ENCODE measurements at places on chromosomes 13 and 19. TPM values are rescaled to one million over a fixed set of nuclear protein-coding genes. Genes with fewer than 3 reads are reported as not detected.
A peak's percentile ranks its signal among the peaks of the same experiment; 100 is the strongest.

DNA sequence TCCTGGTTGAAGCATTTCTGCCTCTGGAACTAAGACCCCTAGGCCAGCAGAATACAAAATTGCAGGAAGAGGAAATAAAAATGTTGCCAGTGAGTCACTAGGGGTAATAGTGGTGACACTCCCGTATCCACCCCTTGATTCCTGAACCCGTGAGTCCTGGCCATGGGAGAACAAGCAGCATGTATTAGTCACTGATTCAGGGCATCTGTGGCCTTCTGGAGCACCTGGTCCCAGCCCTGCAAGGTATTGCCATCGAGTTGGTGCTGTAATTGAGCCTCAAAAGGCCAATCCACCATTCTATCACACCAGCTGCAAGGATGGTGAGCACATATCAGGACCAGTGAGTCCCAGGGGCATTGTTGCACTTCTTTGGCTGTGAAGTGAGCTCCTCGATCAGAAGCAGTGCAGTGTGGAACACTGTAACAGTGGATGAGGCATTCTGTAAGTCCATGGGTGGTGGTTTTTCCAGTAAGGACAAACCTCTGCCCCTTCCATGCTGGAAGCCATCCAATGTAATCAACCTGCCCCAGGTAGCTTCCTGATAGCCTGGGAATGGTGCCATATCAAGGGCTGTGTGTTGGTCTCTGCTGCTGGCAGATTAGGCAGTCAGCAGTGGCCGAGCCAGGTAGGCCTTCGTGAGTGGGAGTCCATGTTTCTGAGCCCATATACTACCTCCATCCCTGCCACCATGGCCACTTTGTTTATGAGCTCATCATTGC, 39.6 kb downstream of the C1QTNF9 start:
- H3K4me1 ChIP-seq: no peaks in the 10 kb centered on the region
- H3K27me3 ChIP-seq: no peaks in the 10 kb centered on the region
- H3K4me3 ChIP-seq: no peak overlapping the region
- no peak for DNase-seq
- H3K36me3 ChIP-seq: peaks cover 4% of the 10 kb centered on the region

- peaks cover 5% of the 10 kb centered on the region for H3K27me3 ChIP-seq
- DNase-seq: no peak
- peaks cover 13% of the 10 kb centered on the region for H3K4me1 ChIP-seq
- peak overlapping the region; percentile 91 for H3K4me3 ChIP-seq
Observed at GRCh38 chr19:45528149-45528743, 21.0 kb downstream of the VASP start.

DNA sequence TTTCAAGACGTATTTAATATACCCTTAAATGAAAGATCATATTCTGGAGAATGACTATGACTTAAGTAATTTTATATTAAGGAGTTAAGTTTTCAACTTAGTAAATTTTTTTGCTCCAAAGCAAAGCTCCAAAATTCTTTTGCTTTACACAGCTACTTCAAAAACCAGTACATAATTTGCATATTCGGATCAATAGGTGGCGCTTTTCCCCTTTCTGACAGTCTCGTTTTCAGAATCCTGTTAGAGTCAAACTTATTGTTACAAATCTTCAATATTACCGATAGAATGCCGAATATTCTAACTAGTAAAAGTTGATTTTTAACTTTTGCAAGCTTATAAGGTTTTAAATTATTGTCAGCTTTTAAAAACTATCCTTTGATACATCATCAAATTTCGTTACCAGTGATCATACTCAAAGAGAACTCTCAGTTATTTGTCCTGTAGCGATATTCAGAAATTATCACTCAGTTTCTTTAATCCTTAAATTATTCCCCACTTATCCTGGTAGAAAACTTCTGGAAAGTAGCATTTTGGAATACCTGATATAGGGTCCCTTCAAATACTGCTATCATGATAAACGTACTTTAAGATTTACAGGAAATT, 852.7 kb upstream of the KLHL1 start:
- H3K27me3 ChIP-seq: peaks cover 2% of the 10 kb centered on the region
- no peak overlapping the region for H3K27ac ChIP-seq
- no peak overlapping the region for H3K4me3 ChIP-seq
- peaks cover 33% of the 10 kb centered on the region for H3K4me1 ChIP-seq
- no peaks in the 10 kb centered on the region for H3K36me3 ChIP-seq
- DNase-seq: no peak

- H3K27me3 ChIP-seq: no peaks in the 10 kb centered on the region
- no peak for DNase-seq
- no peaks in the 10 kb centered on the region for H3K4me1 ChIP-seq
- H3K36me3 ChIP-seq: no peaks in the 10 kb centered on the region
- no peak overlapping the region for H3K27ac ChIP-seq
Observed at GRCh38 chr13:30572859-30573275, 44.9 kb upstream of the USPL1 start.

- no peak overlapping the region for H3K27ac ChIP-seq
- H3K4me3 ChIP-seq: no peak overlapping the region
- H3K27me3 ChIP-seq: peaks cover 1% of the 10 kb centered on the region
- H3K36me3 ChIP-seq: no peaks in the 10 kb centered on the region
- H3K4me1 ChIP-seq: no peaks in the 10 kb centered on the region
Observed at GRCh38 chr13:37918116-37918714, 48.6 kb upstream of the TRPC4 start.

DNA sequence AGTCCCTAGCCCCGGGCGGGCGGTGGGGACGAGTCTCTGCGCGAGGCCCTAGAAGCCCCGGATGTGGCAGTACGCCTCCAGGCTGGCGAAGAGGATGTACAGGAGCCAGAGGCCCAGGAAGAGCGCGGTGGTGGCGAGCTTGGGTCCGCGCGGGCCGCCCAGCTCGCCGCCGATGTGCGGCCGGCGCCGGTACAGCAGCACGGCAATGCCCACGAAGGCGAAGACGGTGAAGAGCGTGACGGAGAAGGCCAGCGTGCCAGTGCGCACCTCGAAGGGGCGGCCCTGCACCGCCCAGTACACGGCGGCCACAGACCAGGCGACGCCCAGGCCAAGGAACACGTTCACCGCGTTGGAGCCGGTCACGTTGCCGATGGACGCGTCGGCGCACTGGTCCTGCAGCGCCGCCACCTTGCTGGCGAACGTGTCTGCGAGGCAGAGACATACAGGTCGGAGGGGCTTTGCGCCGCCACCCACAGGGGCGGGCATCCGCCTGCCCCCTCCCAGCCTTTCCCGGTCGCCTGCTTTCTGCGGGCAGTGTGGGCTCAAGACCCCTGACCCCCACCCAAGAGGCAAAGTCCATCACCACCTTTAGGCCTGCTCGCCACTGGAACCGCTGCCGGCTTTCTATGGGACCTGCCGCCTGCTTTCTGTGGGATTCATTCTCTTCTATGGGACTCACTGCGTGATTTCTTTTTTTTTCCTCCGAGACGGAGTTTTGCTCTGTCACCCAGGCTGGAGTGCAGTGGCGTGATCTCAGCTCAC, 10.9 kb upstream of the MEIS3 start:
- no peak overlapping the region for H3K27ac ChIP-seq
- no peak overlapping the region for H3K4me3 ChIP-seq
- peaks cover 11% of the 10 kb centered on the region for H3K27me3 ChIP-seq
- DNase-seq: peak; percentile 70
- peaks cover 2% of the 10 kb centered on the region for H3K4me1 ChIP-seq

The PRODH2 gene
- 0.64 TPM for total RNA-seq

The TEAD2 gene
- total RNA-seq: 140 TPM

The PRR20D gene
- total RNA-seq: not detected
